ENCODE measurements at places on chromosomes 11 and 22. TPM values are rescaled to one million over a fixed set of nuclear protein-coding genes. Genes with fewer than 3 reads are reported as not detected.

IGF2 gene
- 2.9 TPM for total RNA-seq

UPK2 gene
- total RNA-seq: 0.87 TPM

NXPE2 gene
- total RNA-seq: not detected

ACTN3 gene
- total RNA-seq: 0.10 TPM

GNG3 gene
- not detected for total RNA-seq

SMTNL1 gene
- total RNA-seq: not detected

PGR gene
- not detected for total RNA-seq

SMIM38 gene
- 0.05 TPM for total RNA-seq

MUC5AC gene
- 0.95 TPM for total RNA-seq

ANGPTL5 gene
- total RNA-seq: 0.14 TPM

VPREB1 gene
- not detected for total RNA-seq

ELMOD1 gene
- 0.25 TPM for total RNA-seq

FAM111B gene
- total RNA-seq: 6.1 TPM

NOL12 gene
- 24.4 TPM for total RNA-seq

CHRM1 gene
- 0.07 TPM for total RNA-seq

TMPRSS13 gene
- not detected for total RNA-seq

PRR33 gene
- total RNA-seq: not detected

RHOD gene
- total RNA-seq: 48.1 TPM

HORMAD2 gene
- not detected for total RNA-seq

NNMT gene
- total RNA-seq: 380 TPM

SLC43A1 gene
- total RNA-seq: 2.7 TPM

UPK3A gene
- total RNA-seq: not detected

IFITM10 gene
- 1.4 TPM for total RNA-seq

BDNF gene
- total RNA-seq: 9.3 TPM

BLID gene
- not detected for total RNA-seq

OR6Q1 gene
- not detected for total RNA-seq

MRGPRE gene
- 0.09 TPM for total RNA-seq

CDC45 gene
- 23.6 TPM for total RNA-seq

CCDC116 gene
- not detected for total RNA-seq

ADORA2A gene
- total RNA-seq: 0.92 TPM

SPDYC gene
- not detected for total RNA-seq

CHRNA10 gene
- 1.1 TPM for total RNA-seq

CD248 gene
- 0.02 TPM for total RNA-seq

MIOX gene
- total RNA-seq: not detected

FOLR2 gene
- total RNA-seq: not detected

PARVG gene
- not detected for total RNA-seq

GRAMD1B gene
- 22.2 TPM for total RNA-seq

C11orf52 gene
- total RNA-seq: 0.24 TPM

KRTAP5-8 gene
- not detected for total RNA-seq

MALAT1 gene
- 50.6 TPM for total RNA-seq

MLC1 gene
- 0.06 TPM for total RNA-seq

TRPM5 gene
- not detected for total RNA-seq

PPP2R1B gene
- total RNA-seq: 19.0 TPM

EIF3M gene
- total RNA-seq: 391 TPM

ASCL2 gene
- total RNA-seq: 0.08 TPM

OR6T1 gene
- not detected for total RNA-seq

RFPL2 gene
- total RNA-seq: 0.11 TPM

OR4B1 gene
- total RNA-seq: not detected

AAMDC gene
- 30.4 TPM for total RNA-seq

FGF19 gene
- total RNA-seq: 0.12 TPM

CCDC89 gene
- not detected for total RNA-seq

JAML gene
- total RNA-seq: not detected

RAB3IL1 gene
- 17.9 TPM for total RNA-seq

GALNT18 gene
- total RNA-seq: 31.9 TPM

CECR2 gene
- total RNA-seq: 0.16 TPM

TRIM51 gene
- not detected for total RNA-seq

All from A549 treated with AZD2906 at 1 μM for 4 hours (cell line).